ENCODE measurements at places on chromosomes 6 and 20. TPM values are rescaled to one million over a fixed set of nuclear protein-coding genes. Genes with fewer than 3 reads are reported as not detected.

DUSP15 gene
- 13.2 TPM for total RNA-seq

GRCh38 chr6:35485402-35485877, 11.4 kb downstream of the TEAD3 start:
- no peak overlapping the region for H3K4me3 ChIP-seq
- H3K4me1 ChIP-seq, result peaks cover 27% of the 10 kb centered on the region
- no peaks in the 10 kb centered on the region for H3K27me3 ChIP-seq

- peaks cover 20% of the 10 kb centered on the region for H3K4me1 ChIP-seq
- H3K4me3 ChIP-seq, result no peak overlapping the region
- H3K27ac ChIP-seq, result no peak overlapping the region
Measured at GRCh38 chr6:7062451-7063162, 45.2 kb upstream of the RREB1 start.

DNA sequence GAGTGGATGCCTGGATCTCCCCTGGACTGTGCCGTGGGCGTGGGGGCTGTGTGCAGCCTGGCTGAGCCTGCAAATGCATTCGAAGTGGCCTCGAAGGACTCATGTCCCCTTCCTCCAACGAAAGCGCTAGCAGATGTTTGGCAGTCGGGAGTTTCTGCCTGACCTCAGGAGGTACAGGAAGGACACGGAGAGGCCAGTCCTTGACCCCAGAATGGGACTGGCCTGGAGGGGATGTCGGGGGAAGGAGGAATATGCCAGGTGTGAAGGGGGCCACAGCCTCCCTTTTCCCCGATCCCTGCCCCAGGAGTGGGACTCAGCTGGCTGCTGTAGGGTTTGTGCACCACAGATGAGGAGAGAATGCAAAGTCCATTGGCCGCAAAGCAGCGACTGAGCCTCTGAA, 45.6 kb downstream of the APCDD1L start:
- no peaks in the 10 kb centered on the region for H3K27me3 ChIP-seq
- no peak overlapping the region for H3K4me3 ChIP-seq
- H3K27ac ChIP-seq, result no peak overlapping the region
- H3K4me1 ChIP-seq, result no peaks in the 10 kb centered on the region

- no peak overlapping the region for H3K27ac ChIP-seq
- H3K27me3 ChIP-seq, result no peaks in the 10 kb centered on the region
- H3K4me1 ChIP-seq, result peaks cover 9% of the 10 kb centered on the region
- H3K36me3 ChIP-seq, result peaks cover 6% of the 10 kb centered on the region
- no peak overlapping the region for H3K4me3 ChIP-seq
Measured at GRCh38 chr6:22666586-22666985, 97.2 kb downstream of the HDGFL1 start.

GRCh38 chr6:26199057-26199772, 112.0 kb downstream of the HFE start:
- DNase-seq, result no peak
- H3K36me3 ChIP-seq, result no peaks in the 10 kb centered on the region
- peaks cover 28% of the 10 kb centered on the region for H3K4me1 ChIP-seq
- no peaks in the 10 kb centered on the region for H3K27me3 ChIP-seq
- peak overlapping the region; percentile 100 for H3K27ac ChIP-seq
- peak overlapping the region; percentile 98 for H3K4me3 ChIP-seq

GRCh38 chr6:5422321-5422915, 161.1 kb downstream of the FARS2 start:
- H3K4me1 ChIP-seq, result no peaks in the 10 kb centered on the region
- no peak overlapping the region for H3K4me3 ChIP-seq
- DNase-seq, result no peak

- H3K4me3 ChIP-seq, result peak overlapping the region; percentile 37
- H3K27me3 ChIP-seq, result peaks cover 24% of the 10 kb centered on the region
- H3K4me1 ChIP-seq, result peaks cover 44% of the 10 kb centered on the region
- no peak for DNase-seq
- peaks cover 34% of the 10 kb centered on the region for H3K36me3 ChIP-seq
Measured at GRCh38 chr6:32982702-32983492, 14.5 kb downstream of the BRD2 start.

DNA sequence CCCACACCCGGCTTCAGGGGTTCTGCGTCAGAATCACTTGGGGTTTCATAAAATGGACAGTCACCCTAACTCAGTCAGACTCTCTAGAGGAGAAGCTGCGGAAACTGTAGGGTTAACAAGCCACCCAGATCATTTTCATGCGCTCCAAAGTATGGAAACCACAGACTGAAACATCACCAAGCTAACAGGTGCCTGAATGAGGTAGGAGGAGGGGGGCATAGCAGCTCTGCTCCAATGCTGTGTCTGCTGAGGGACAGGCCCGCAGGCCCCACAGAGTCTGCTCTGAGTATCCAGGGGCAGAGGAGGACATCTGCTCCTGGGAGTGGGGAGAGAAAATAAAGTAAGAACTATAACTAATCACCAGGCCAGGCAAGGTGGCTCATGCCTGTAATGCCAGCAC, 97.1 kb upstream of the AKAP12 start:
- DNase-seq, result no peak
- peaks cover 1% of the 10 kb centered on the region for H3K36me3 ChIP-seq
- no peak overlapping the region for H3K4me3 ChIP-seq
- peaks cover 17% of the 10 kb centered on the region for H3K27me3 ChIP-seq

IRF4 gene
- not detected for total RNA-seq

DNA sequence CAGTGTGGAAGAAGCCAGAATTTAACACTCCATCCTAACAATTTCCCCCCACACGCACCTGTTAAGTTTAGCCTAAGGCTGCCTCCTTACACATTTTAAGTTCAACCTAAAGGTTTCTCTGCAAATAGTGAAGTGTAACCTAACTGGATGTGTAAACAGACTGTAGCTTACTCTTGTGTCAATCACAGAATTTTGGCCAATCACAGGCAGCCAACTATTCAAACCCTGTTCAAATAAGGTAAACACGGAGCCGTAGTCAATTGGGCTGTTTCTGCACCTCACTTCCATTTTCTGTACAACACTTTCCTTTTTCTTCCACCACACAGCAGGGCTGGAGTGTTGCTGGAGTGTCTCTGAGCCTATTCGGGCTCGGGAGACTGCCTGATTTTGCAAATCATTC, 92.1 kb downstream of the ISM1 start:
- no peaks in the 10 kb centered on the region for H3K4me1 ChIP-seq
- no peak for DNase-seq
- H3K27me3 ChIP-seq, result no peaks in the 10 kb centered on the region
- H3K27ac ChIP-seq, result no peak overlapping the region
- H3K36me3 ChIP-seq, result peaks cover 1% of the 10 kb centered on the region
- no peak overlapping the region for H3K4me3 ChIP-seq

DNA sequence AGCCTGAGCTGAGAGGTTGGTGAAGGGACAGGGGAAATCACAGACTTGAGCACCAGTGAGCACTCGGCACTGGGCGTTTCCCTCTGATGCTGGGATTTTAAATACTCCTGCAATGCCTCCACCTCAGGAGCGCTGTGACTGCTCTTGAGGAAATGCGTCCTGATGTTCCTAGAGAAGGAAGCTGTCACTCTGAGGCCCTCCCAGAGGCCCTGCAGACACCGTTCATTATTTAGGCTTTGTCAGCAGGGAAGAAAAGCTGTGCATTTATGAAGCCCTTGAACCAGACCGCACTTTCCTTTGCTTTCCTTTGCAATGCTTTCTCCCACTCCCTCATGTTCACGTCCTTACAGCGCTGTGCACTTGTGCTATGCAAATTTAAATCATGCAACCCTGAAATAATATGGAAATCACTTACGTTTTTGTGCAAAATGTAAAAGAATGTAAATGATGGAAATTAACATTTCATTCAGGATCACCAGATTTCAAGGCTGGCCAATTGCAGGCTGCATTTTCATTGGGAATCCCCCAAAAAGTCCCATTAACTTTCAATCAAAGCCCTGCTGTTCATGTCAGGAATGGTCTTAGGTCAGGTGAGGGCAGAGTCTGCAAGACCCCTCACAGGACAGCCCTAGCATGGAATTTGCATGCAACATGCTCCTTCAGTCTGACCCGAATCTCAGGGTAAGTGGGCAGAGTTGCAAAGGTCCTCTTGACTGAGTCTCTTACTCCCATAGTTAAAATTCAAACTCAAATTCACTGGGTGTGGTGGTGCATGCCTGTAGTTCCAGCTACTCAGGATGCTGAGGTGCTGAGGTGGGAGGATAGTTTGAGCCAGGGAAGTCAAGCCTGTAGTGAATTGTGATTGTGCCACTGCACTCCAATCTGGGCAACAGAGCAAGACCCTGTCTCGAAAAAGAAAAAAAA, 45.8 kb upstream of the SYNDIG1 start:
- no peak for DNase-seq
- no peak overlapping the region for H3K4me3 ChIP-seq
- no peaks in the 10 kb centered on the region for H3K36me3 ChIP-seq
- H3K27ac ChIP-seq, result no peak overlapping the region
- no peaks in the 10 kb centered on the region for H3K4me1 ChIP-seq

CYP39A1 gene
- 10.3 TPM for total RNA-seq

CALHM4 gene
- not detected for total RNA-seq

DNA sequence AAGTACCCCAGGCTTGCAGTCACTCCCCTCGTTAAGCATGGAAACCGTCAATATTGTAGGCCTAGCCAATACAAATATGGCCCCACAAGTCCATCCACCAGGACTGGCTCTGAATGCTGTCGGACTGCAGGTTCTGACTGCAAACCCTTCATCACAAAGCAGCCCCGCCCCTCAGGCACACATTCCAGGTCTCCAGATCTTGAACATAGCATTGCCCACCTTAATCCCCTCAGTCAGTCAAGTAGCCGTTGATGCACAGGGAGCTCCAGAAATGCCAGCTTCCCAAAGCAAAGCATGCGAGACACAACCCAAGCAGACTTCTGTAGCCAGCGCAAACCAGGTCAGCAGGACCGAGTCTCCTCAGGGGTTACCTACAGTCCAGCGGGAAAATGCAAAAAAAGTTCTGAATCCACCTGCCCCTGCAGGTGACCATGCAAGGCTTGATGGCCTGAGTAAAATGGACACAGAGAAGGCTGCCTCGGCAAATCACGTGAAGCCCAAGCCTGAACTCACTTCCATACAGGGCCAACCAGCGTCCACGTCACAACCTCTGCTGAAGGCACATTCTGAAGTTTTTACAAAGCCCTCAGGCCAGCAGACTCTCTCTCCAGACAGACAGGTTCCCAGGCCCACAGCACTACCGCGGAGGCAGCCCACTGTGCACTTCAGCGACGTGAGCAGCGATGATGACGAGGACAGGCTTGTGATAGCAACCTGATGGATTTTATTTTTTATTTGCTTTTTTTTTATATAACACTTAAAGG, 126.2 kb upstream of the EDN1 start:
- H3K4me1 ChIP-seq, result peaks cover 2% of the 10 kb centered on the region
- no peak for DNase-seq
- no peak overlapping the region for H3K27ac ChIP-seq
- no peak overlapping the region for H3K4me3 ChIP-seq
- H3K36me3 ChIP-seq, result peaks cover 22% of the 10 kb centered on the region
- no peaks in the 10 kb centered on the region for H3K27me3 ChIP-seq

DNA sequence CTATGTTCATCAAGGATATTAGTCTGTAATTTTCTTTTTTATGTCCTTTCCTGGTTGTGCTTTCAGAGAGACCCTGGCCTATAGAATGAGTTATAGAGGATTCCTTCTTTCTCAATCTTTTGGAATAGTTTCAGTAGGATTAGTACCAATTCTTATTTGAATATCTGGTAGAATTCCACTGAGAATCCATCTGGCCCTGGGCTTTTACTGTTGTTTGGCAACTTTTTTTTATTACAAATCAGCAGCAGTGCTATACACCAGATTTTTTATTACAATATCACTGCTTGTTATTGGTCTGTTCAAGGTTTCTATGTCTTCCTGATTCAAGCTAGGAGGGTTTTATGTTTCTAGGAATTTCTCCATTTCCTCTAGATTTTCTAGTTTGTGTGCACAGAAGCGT, 50.0 kb upstream of the NRSN1 start:
- H3K4me1 ChIP-seq, result peaks cover 2% of the 10 kb centered on the region
- no peak overlapping the region for H3K4me3 ChIP-seq
- H3K27ac ChIP-seq, result no peak overlapping the region
- no peak for DNase-seq
- H3K27me3 ChIP-seq, result peaks cover 3% of the 10 kb centered on the region

GRCh38 chr6:134519465-134519864, 201.6 kb upstream of the SGK1 start:
- DNase-seq, result no peak
- H3K36me3 ChIP-seq, result no peaks in the 10 kb centered on the region
- H3K4me1 ChIP-seq, result peaks cover 15% of the 10 kb centered on the region
- H3K27ac ChIP-seq, result no peak overlapping the region
- peaks cover 19% of the 10 kb centered on the region for H3K27me3 ChIP-seq

DNA sequence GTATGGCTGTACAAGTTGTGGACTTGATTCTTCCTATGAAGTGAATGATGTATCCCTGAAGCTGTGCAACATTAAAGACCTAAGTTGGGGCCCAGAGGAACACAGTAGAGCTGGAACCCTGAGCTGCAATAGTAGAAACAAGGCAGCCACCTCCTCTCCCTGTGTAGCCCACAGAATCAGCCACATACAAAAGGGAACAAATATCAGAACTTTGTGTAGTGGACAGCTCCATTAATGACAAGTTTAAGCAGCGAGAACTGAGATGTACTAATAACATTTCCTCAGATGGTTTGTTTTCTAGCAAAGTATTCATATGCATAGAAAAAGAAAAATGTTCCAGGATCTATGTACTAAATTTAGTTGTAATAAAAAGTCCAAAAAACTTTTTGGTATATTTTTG, 19.2 kb downstream of the PHACTR1 start:
- no peaks in the 10 kb centered on the region for H3K36me3 ChIP-seq
- H3K27ac ChIP-seq, result no peak overlapping the region
- no peaks in the 10 kb centered on the region for H3K4me1 ChIP-seq
- H3K4me3 ChIP-seq, result no peak overlapping the region

DNA sequence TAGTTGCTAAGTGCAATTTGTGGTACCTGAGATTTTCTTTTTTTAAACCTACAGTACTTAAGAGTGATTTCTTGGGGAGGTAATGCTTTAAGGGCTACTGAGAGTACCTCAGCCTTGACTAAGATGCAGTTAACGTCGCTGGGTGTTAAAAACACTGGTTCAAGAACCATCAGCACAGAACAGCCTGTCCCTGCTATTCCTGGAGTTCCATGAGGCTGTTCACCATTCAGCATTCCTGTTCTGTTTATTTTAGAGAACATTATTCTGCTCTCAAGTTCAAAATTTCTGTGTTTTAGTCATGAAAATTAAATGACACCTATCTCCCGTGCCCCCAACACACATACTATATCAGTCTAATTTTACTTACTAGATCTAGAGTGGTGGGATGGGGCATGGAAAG, 1.7 kb upstream of the PRELID3B start:
- peaks cover 16% of the 10 kb centered on the region for H3K4me1 ChIP-seq
- peaks cover 7% of the 10 kb centered on the region for H3K27me3 ChIP-seq
- H3K36me3 ChIP-seq, result peaks cover 3% of the 10 kb centered on the region

KCNK5 gene
- total RNA-seq, result 2.3 TPM

All from progenitor cell of endocrine pancreas (in vitro differentiated cells).